ENCODE measurements at places on chromosomes 4 and X. TPM values are rescaled to one million over a fixed set of nuclear protein-coding genes. Genes with fewer than 3 reads are reported as not detected.

Gene CYSLTR1
- total RNA-seq, result 10.5 TPM

- no peak for DNase-seq
Observed at GRCh38 chr4:592825-593520, 16.9 kb upstream of the TMEM271 start.

- no peak for DNase-seq
Observed at GRCh38 chrX:724256-724655, 93.7 kb downstream of the SHOX start.

Gene ANXA3
- 148 TPM for total RNA-seq

DNA sequence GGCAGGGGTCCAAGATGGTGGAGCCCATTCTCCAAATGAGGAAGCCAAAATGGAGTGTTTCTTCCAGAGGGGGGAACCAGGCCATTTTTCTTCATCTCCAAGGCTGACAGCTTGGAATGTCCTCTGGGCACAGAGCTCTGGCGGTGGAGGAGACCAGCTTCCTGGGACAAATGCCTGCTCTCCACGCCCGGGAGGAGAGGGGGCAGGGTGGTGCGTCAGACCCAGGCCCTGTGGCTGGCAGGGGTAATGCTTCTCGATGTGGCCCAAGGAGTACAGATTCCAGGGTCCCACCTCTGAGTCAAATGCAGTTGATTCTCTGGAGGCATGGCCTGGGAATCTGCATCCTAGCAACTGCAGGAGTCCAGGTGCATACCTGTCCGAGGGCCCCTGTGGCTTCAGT lies 44.6 kb upstream of the ADRA2C start:
- no peak for DNase-seq

Gene BANK1
- 12.2 TPM for total RNA-seq

DNA sequence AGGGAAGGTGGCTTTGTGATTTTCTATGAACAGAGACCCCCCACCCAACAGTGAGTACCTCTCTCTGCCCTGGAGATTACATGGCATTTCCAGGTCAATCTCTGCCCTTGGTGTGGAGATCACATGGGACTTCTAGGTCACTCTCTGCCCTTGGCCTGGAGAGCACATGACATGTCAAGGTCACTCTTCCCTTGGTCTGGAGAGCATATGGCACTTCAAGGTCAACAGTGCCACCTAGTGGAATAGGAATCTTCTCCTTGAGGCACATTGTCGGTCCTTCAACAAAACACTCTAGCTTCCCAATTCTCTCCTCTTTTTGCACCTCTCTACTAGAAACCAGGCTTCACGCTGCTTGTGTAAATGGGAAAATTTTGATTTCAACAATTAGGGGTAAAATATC lies 66.2 kb upstream of the TACR3 start:
- DNase-seq, result no peak

- no peak for DNase-seq
Observed at GRCh38 chrX:368811-369562, 17.7 kb downstream of the PPP2R3B start.

GRCh38 chrX:39796856-39797255 lies 300.9 kb downstream of the BCOR start:
- DNase-seq, result no peak

DNA sequence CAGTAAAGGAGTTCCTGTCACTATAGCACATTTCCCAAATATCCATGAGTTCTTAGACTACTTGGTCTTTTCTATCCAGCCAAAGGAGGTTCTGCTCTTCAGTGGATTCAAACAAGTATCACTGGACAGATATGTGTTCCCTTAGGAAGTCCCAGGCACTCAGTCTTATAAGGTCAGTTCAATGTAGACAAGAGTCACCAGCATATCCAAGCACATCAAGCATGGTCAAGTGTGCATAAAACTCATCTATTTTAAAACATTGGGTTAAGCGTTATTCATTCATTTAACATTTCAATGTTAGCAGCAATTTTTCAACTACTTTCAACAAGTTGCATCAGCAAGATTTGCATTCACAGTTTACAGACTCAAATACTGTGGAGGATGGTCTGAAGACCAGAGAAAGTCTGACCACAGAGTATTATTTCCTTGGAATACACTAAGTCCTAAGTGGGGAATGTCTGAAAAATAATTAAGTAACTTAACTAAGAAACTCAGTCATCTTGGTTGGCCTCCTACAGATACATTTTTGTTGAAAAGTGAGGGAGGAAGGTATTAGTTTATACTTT lies 630.5 kb upstream of the IGFBP7 start:
- no peak for DNase-seq

- no peak for DNase-seq
Observed at GRCh38 chrX:111854556-111855490, 21.2 kb upstream of the TRPC5OS start.

GRCh38 chr4:2036866-2037265 lies 22.3 kb upstream of the NAT8L start:
- DNase-seq, result no peak

DNA sequence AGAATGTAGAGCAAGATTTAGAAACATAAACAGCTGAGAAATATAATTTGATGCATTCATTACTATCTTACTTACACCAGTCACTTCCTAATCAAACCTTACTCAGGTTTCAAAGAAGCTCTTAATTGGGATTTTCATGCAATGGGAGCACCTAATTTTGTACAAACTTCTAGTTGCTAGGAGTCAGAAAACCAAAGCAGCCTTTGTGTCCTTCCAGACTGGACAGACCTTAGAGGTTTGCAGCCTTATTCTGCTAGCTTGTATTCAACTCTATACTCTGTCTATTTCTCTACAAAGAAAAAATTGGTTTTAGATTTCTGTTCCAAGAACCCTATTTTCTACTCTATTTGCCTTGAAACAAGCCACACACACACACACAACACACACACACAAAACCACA lies 19.4 kb downstream of the GABRA2 start:
- no peak for DNase-seq

DNA sequence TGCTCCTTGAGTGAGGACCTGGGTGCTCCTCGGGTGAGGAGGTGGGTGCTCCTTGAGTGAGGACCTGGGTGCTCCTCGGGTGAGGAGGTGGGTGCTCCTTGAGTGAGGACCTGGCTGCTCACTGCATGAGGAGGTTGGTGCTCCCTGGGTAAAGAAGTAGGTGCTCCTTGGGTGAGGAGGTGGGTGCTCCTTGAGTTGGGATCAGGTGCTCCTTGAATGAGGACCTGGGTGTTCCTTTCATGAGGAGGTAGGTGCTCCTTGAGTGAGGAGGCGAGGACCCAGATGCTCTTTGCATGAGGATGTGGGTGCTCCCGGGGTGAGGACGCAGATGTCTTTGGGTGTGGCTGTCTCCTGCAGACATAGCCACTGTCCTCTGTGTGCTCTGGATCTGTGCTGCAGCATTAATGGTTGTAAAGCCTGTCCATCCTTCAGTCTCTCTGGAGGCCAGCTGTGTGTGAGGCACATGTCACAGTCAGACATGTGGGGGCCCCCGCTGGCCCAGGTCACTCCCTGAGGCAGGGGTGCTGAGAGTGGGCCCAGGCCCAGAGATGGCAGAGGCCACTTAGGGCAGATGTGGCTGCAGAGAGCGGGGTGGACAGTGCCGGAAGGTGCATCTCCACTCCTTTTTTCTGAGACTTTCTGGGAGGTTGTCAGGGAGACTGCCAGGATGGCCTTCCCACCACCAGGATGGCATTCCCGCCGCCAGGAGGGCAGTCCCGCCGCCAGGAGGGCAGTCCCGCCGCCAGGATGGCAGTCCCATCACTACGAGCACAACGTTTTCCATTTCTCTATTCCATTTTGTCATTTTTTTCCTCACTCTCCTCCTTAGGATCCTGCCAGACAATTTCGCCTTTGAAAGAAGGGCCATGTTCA lies 101.8 kb downstream of the HMX1 start:
- DNase-seq, result peak; percentile 28

DNA sequence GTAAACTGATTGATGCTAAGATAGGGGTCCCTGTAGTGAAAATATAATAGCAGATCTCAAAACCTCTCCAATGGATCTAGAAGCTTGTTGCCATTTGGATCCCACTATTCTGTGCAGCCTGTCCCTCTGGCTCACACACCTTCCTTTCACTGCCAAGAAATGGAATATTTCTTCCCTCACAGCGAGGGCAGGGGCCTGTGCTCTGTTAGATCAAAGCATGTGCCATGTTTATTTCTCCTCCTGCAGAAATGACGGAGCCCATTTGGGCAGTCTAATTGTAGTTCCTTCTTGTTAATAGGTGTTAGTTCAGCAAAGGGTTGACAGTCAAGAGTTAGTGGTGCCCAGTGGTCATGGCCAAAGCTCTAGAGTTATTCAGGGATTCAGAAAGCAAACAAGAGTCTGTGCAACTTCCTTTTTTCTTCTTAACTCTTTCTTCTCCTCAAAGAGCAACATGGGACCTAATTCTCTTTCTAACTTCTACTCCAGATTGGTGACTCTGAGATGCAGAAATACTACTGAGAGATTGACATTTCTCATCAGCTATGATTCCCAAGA lies 106.8 kb downstream of the STOX2 start:
- DNase-seq, result no peak

Gene GRPR
- total RNA-seq, result 0.27 TPM

Gene TEX13D
- total RNA-seq, result not detected

DNA sequence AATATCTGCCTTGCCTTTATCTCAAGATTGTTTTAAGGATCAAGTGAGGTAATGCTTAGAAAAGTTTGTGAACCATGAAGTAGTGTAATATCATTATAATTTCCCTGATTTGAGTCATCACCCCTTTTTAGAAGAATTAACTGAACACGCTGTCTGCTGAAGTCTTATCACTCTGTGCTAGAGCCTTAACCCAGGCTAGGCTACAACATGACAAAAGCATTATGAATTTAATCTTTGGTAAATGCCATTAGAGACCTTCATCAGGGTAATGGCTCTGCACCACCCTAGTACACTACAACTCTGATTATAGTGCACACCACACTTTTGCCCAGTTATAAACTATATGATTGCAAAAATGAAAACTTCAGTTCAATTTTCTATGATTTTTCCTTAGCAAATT lies 118.3 kb downstream of the ADGRL3 start:
- no peak for DNase-seq

DNA sequence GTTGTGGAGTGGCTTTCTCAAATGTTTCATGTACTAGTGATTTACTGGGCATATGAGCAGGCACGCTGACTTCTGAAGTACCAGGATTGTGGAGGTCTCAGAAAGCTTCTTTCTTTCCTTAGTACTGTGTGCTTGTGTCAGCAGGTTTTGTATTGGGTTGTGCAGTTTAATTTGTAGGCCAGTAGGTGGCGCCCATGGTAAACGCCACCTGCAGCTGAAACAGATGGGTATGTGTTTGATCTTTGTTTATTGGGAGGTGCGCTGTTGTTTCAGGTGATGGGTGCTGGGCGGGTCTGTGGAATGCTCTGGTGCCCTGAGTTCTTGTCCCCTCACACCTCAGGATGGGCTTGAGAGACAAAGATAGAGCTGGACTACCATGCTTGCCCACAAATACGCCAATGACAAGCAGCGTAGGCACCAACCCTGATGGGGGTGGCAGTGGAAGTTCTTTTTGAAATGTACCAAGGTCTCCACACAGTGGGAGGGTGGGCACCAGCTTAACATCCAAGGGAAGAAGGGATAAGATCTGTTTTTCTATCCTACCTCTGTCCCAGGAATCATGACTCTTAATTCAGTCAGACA lies 141.5 kb downstream of the RPS6KA6 start:
- DNase-seq, result no peak

DNA sequence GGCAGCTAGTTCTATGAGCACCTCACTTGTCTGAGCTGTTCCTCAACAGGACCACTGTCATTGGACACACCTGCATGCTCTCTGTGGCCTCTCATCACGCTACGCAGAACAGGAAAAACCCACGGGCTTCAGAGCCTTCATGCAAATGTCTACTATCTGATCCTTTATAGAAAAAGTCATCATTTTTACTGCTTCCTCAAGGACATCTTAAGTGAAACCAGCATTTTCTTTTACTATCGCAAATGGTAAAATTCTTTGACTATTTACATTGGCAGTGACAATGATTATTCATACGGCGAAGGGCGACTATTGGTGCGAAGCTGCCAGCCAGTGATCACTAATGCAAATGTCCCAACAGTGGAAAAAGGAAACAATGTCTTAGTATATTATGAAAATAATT lies 147.0 kb downstream of the AFAP1 start:
- DNase-seq, result no peak

DNA sequence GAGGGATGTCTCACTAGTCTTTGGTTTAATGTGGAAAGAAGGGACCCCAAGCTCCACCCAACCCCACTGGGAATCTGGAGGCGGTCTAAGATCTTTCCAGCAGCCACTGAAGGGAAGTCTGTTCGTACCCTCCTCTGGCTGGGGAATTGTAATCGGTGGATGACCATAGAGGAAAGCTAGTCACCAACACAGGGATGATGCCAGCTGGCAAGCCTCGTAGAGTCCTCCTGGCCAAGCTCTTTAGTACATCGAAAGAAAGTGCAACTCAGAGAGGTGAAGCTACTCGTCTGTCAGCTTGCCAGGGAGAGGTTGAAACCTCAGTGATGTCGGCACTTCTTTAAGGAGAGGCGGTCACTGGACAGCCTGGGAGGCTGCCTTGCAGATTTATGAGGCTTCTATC lies 58.7 kb downstream of the MAMLD1 start:
- no peak for DNase-seq

- no peak for DNase-seq
Observed at GRCh38 chr4:16674082-16674481, 224.4 kb downstream of the LDB2 start.

GRCh38 chrX:39897741-39898097 lies 200.0 kb downstream of the BCOR start:
- DNase-seq, result no peak

DNA sequence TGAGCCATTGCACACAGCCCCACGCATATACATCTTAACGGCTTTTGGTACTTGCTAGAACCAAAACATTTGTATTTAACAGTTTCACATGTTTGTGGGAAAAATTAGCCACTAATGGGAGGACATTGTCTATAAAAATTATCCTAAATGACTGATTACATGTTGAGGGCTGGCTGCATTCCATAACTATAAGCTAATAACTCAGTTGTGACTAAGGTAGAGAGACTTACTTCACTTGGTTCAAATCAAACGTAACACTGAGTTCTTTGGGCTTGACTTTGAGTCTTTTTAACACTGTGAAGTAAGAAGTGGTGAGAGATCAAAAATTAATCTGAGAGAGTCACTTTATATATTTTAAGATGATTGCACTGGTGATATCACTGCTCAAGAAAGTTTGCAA lies 47.9 kb upstream of the PGRMC2 start:
- no peak for DNase-seq

Gene FRMD7
- not detected for total RNA-seq

GRCh38 chr4:42512226-42512625 lies 114.9 kb downstream of the SHISA3 start:
- no peak for DNase-seq

- DNase-seq, result no peak
Observed at GRCh38 chr4:8697826-8698225, 105.3 kb downstream of the CPZ start.

GRCh38 chr4:138948918-138949317 lies 66.7 kb upstream of the NOCT start:
- DNase-seq, result no peak

Gene NEUROG2
- not detected for total RNA-seq
